ENCODE measurements at places on chromosomes 1 and 21.

DNA sequence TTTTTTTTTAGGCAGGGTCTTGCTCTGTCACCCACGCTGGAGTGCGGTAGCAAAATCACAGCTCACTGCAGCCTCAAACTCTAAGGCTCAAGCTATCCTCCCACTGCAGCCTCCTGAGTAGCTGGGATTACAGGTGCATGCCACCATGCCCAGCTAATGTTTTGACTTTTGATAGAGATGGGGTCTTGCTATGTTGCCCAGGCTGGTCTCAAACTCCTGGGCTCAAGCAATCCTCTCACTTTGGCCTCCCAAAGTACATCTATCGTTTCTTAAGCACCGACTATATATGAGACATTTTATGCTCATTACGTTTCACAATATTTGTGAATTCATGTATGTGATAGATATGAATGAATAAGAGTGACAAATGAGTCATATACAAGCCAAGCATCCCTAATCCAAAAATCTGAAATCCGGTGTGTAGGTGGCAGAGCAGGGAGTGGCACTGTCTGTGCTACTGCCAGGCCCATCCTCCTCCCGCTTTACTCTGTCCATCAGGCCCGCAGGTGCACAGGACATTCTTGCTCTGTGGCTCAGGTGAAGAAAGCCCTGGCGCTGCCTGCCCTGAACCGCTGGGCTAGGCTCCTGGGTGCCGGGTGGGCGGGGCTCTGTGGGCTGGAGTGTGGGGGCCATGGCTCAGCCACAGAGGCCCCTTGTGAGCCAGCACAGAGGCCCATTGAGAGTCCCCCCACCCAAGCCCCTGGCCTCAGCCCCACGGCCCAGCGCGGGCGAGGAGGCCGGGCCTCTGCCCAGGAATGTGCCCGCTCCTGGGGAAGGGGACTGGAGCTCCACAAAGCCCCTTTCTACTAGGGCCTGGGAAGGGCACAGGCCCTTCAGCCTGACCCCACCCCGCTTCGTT lies 45.3 kb downstream of the HSPG2 start:
- no peak for DNase-seq

GRCh38 chr1:229784834-229785233 lies 158.8 kb downstream of the URB2 start:
- no peak for DNase-seq

DNA sequence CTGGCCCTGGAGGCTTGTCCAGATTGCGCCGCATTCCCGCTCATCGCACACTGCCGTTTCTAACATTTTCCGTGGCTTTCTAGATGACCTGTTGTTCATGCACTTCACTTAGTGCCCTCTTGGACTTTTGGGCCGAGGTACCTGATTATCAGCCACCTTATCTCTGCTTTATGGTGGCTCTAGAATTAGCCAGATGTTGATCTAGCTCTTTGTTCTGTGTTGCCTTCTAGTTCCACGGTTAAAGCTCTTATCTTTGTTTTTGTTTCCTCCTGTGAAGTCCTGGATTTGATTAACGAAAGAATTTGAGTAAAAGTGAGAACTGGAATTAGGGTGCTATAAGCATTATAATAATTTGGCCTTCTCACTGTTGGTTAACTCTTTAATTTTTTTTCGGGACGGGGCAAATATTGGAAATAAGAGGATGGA lies 945 bp downstream of the RNPEP start:
- no peak for DNase-seq

DNA sequence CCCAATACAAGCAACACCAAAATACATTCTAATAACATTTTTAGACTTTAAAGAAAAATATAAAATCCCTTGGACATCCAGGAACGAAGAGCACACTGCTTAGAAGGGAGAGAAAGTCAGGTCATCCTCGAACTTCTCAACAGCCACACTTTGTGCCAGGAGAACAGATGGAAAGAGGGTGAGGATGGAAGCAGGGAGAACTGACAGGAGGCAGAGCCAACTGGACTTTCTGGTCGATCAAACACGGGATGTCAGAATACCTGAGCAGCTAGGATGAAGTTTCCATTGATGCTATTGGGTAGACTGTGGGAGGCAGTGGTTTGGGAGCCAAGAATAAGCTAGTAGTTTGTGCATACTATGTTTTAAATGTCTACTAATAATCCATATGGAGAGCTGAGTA lies 111.4 kb downstream of the TOMM20 start:
- no peak for DNase-seq

- DNase-seq: no peak
These were observed 106.1 kb upstream of the RUNX3 start for GRCh38 chr1:25036117-25036546.

GRCh38 chr1:78843111-78843510 lies 163.4 kb downstream of the ADGRL4 start:
- no peak for DNase-seq

DNA sequence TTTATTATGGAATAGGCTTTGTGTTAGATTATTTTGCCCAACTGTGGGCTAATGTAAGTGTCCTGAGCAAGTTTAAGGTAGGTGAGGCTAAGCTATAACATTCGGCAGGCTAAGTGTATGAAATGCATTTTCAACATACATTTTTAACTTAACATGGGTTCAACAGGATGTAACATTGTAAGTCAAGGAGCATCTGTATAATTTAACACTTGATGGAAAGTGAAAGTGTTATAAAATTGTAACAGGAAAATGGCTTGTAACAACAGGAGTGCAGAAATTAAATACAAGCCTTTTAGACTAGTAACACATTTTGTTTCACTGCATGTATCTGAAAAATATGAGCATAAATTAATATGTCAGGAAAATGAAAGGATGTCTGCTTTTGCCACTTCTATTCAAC lies 42.3 kb downstream of the B3GALNT2 start:
- no peak for DNase-seq

GRCh38 chr1:76764638-76765454 lies 102.4 kb upstream of the ST6GALNAC5 start:
- no peak for DNase-seq

DNA sequence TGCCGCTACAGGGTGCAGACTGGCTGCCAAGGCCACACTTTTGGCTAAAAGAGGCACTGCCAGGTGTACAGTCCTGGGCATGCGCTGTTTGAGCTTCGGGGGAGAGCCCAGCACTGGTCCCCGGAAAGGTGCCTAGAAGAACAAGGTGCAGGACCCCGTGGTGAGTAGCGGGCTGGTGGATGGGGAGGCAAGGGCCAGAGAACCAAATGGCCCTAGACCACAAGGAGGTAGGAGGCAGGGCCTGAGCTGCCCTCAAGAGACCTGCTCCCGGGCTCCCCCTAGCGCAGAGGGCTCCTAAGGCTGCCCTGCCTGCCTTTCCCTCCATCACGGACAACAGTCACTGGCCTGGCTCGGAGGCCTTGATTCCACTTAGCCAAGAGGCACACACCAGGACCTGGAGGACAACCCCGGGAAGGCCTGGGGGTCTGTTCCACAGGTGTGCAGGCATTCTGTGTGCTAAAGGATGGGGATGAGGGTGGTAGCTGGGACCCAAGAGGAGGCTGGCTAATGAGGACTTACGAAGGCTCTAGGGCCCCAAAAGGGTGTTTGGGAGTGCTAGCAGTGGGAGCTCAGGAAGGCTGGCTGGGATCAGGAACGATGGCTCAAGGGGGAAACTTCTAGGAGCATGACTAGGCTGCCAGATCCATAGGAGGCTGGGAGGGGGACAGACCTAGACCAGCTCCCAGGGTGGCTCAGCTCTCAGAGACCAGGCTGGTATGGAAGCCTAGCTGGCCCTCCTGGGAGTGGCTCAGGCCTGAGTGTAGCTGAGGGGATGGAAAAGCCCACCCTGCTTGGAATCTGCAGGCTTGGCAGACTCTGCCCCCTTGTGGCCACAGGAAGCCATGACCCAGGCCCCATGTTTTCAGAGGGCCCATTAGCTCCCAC lies 742 bp downstream of the ARTN start:
- no peak for DNase-seq

- DNase-seq: no peak
These were observed 19.6 kb downstream of the SKI start for GRCh38 chr1:2247760-2248126.

- DNase-seq: no peak
These were observed 5.7 kb upstream of the ATG4C start for GRCh38 chr1:62778208-62778607.

GRCh38 chr1:116989835-116990234 lies 11.7 kb upstream of the CD101 start:
- no peak for DNase-seq

DNA sequence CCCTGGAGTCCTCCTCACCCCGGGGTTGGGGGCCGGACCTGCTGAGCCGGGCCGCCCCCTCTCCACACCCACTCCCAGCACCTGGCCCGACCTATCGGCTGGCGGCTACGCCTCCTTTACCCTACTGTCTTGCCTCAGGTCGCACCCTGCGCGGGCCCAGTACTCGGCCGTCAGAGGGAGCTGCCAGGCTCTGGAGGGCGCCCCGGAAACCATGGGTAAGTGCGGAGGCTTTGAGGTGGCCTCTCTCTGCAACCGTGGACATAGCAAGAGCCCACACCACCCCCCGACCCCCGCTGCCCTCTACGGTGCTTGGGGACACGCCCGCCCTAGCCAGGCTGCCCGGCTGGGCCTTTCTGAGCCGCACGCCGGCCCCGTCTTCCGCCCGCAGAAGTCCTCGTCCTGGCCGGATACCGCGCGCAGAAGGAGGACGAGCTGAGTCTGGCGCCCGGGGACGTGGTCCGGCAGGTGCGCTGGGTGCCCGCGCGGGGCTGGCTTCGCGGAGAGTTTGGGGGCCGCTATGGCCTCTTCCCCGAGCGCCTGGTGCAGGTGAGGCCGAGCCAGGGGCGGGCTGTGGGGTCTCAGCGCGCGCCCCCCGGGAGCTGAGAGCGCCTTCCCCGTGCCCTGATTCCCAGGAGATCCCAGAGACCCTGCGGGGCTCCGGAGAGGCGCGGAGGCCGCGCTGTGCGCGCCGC lies at the start of gene SH3D21:
SH3D21 (plus strand) TSS at position 159 of the 692 bp plus-strand sequence; CDS start at position 212, 53 bp downstream.
- DNase-seq: no peak

DNA sequence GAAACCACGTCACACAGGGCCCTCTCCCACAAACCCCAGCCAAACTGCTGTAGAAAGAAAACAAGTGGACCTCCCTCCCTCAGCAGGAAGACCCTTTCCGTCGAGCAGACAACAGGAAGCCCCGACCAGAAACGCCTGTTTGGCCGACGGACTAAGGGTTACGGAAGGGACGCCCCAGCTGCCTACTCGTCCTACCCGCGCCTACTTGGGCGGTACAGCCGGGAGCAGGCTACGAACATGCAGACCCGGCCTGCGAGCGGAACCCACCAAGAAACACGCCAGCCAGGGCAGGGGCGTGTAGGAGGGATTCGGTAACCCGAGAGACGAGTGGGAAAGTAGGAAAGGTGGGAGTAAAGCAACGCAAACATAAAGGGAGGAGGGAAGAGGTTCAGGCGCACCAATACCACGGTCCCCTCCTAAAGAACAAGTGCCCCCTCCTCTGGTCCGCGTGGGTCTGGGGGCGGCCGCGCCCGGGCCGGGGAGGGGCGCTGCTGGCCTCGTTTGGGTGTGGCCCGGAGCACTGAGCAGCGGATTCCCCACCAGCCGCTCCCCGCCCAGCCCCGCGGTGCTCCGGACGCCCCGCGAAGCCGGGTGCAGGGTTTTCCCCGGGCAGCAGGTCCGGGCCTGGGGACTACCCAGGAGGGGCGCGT lies 450 bp downstream of the S100A10 start:
- peak; percentile 18 for DNase-seq

DNA sequence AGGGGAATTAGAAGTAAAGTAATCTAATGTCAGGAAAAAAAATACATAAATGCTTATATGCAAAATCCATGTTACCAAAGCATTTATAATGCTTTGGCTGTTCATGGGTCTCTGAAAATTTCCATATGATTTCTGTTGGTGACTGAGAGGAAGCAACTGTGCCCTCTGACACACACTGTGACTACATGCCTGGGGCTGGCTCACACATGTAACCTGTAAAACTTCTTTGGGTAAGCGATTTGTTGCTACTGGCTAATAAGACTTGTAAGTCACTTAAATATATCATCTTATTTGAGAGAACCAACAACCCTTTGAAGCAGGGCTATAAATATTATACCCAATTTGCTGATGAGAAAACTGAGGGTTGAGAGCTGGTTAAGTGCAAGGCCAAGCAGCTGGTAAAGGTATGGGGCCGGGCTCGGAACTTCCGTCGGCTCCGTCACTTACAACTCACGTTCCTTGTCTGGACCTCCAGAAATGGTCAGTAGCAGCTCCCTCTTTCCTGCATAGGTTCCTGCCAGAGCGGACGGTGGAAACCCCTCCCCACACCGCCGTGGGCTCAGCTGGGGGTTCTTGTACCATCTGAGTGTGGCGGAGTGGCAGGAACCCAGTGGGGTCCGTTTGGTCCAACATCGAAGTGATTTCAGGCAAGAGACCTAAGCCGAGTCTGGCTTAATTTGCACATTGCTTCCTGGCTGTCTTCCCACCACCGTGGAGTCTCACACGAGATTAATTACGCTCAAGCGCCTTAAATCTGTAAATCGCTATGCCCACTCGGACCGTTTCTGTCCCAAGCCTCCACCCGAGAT lies 714 bp downstream of the DFFA start:
- DNase-seq: no peak

DNA sequence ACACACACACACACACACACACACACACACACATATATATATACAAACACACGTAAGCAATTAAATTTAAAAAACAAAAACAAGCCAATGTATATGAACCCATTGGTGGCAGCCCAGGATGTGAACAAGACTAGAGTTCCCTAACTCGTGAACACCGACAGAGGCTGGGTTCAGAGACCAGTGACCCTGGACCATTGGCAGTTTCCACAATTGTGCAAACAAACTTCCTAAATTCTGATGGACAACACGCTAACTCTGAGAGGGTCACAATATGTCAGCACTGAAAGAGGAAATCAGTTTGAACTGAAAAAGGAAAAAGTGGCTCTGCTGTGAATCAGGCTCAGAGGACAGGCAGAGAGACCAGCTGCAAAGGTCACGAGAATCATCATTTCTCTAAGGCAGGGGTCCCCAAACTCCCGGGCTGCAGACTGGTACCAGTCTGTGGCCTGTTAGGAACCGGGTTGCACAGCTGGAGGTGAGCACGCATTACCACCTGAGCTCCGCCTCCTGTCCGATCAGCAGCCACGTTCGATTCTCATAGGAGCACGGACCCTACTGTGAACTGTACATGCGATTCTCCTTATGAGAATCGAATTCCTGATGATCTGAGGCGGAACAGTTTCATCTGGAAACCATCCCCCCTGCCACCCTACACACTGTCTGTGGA lies 50.5 kb upstream of the ERO1B start:
- no peak for DNase-seq

DNA sequence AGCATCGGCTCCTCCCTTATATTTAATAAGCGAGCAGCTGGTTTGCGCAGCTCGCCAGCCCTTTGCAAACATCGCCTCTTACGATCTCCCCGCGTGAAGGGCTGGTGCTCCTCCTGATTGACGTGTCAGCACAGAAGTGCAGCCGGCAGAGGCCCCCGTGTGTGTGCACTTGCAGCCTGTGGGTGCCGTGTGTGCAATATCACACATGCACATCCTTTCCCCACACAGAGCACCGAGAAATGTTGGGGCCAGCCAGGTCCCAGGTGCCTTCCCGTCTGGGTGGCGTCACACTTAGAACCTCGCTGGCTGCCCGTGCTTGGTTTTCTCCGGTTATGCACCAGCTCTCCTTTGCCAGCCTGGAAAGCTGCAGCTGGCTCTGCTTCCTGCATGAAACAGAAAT lies 126.6 kb upstream of the AJAP1 start:
- DNase-seq: no peak

GRCh38 chr1:164764333-164764732 lies 205.3 kb downstream of the PBX1 start:
- no peak for DNase-seq

- no peak for DNase-seq
These were observed 582.7 kb downstream of the PTPRC start for GRCh38 chr1:199221371-199222150.

GRCh38 chr1:36359911-36360550 lies 25.7 kb downstream of the STK40 start:
- DNase-seq: peak; percentile 23

GRCh38 chr1:201539561-201540431 lies 869 bp downstream of the NAV1 start:
- no peak for DNase-seq
